ENCODE measurements at places on chromosomes 3 and 15.

- DNase-seq: no peak
These were observed 212.2 kb upstream of the PROK2 start for GRCh38 chr3:71997066-71997653.

GRCh38 chr3:132378048-132378762 is 39.1 kb upstream of the DNAJC13 start:
- no peak for DNase-seq

DNA sequence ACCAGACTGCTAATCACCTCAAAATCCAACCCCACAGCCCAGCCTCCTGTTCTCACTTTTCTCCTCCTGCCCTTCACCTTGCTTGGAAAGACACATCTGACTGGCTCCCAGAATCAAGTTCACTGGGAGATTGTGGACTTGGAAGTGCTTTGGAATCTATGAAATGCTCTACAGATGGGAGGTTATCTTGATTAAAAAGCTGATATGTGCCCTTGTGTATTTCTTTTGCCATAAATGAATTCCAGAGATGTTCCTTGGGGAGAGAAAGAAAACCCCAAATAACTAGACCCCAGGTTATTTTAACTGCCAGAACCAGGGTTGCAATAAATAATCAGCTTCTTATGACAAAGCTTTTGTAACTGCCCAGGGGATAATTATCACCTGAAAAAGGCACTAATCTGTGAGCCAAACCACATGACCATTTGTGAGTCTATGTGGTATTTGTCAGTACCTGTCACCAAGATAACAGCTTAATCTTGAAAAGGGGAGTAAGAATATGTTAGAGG is 21.7 kb upstream of the ARHGEF3 start:
- DNase-seq: no peak

DNA sequence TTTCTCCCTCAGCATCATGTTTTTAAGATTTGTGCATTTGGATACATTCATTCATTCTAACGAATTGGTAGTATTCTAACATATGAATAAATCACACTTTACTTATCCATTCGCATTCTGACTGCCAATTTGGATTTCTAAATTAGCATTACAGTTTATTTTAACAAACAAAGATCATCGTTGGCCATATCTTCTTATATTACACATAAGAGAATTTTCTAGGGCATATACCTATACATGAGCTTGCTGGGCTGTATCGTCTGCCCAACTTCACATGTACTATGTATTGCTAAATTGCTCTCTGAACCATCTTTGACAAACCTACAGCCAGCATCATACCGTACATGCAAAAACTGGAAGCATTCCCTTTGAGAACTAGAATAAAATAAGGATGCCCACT is 265.8 kb upstream of the PPP2R3A start:
- DNase-seq: no peak

DNA sequence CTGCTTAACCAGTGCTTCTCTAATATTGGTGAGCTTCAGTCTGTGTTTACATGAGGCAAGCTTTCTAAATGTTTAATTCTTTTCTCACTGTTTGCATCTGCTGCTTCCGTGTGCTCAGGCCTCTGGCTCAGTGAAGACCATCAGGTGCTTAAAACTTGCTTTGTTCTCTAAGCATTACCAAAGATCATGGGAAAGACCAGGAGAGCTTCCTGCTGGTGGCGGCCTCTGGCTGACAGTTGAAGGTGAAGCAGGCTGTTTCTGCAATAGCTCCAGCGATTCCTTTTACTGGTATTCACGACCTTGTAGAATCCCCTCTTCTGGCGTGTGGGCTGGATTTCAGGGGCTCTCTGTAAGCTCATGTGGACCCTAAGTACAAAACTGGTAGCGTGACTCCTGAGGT is 45.1 kb downstream of the EDEM1 start:
- DNase-seq: no peak

- DNase-seq: no peak
These were observed 76.6 kb downstream of the AQP9 start for GRCh38 chr15:58214591-58215340.

- DNase-seq: no peak
These were observed 611 bp upstream of the SLC27A2 start for GRCh38 chr15:50181201-50181968.

DNA sequence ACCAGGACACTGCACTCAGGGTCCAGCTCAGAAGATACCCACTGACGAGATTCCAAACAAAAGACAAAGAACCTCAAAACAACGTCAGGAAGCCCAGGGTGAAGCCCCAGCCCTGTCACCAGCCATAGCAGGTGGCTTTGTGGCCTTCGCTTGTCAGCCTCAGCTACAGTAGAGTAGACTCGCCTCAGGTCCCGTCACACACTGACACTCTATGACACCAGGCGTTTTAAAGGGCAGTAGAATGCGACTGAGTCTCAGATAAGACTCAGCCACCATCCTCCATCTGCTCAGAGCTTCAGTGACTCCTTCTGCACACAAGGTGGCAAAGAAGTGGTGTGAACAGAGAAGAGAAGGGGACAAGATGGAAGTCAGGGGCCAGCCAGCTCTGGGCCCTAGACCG is 12.8 kb downstream of the RBPMS2 start:
- no peak for DNase-seq

- no peak for DNase-seq
These were observed 182.5 kb downstream of the OPA1 start for GRCh38 chr3:193775421-193776077.

DNA sequence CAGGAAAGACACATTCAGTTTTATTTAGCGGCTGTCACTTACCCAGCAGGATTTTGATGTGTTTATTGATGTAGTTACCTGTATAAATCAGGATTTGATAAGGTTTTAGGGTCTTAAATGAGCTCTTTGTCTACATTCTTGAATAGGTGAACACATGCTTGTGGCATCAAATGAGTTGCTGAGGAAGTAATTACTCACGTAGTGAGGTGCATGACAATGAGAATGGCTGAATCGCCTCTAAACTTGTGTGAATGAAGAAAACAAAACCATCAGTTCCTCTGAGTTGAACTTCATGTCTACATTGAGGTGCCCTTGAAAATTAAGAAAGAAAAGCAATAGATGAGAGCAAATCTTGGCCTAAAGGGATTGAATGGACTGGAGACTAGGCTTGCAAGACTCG is 245.6 kb upstream of the SATB1 start:
- no peak for DNase-seq

GRCh38 chr3:133404920-133405319 is 5.1 kb downstream of the BFSP2 start:
- no peak for DNase-seq

DNA sequence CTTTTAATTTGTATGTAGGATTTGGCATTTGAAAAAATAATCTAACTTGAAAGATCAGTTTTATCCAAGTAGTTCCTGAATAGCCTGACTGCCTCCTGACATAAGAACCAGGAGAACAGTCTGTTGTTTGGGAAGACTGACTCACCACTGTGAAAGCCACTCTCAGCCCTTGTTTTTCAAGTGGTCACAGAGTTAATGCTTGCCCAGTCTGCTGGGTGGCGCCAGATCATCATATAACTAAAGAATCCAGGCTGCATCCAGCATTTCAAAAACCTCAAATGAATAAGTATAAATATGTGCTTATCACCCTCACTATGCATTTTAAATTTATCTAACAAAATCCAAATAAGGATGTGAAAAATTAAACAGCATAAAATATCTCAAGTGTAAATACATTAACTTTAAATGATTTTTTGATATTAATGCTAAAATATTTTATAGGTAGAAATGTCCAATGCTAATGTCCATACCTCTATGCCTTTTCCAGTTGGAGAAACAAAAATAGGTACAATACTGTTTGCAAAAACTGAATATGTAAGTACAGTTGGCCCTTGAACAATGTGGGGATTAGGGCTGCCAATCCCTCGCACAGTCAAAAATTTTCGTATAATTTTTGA is 26.9 kb upstream of the ZBBX start:
- DNase-seq: no peak

- no peak for DNase-seq
These were observed 119.5 kb downstream of the FRMD5 start for GRCh38 chr15:44075535-44075934.

- no peak for DNase-seq
These were observed 143.2 kb upstream of the UMPS start for GRCh38 chr3:124587053-124587408.

GRCh38 chr3:177109688-177110330 is 87.5 kb downstream of the TBL1XR1 start:
- no peak for DNase-seq

- no peak for DNase-seq
These were observed 131.6 kb downstream of the STAC start for GRCh38 chr3:36511791-36512486.

- no peak for DNase-seq
These were observed 30.7 kb upstream of the CSTA start for GRCh38 chr3:122294359-122294758.

- DNase-seq: no peak
These were observed 38.1 kb downstream of the PLSCR2 start for GRCh38 chr3:146431240-146431639.

DNA sequence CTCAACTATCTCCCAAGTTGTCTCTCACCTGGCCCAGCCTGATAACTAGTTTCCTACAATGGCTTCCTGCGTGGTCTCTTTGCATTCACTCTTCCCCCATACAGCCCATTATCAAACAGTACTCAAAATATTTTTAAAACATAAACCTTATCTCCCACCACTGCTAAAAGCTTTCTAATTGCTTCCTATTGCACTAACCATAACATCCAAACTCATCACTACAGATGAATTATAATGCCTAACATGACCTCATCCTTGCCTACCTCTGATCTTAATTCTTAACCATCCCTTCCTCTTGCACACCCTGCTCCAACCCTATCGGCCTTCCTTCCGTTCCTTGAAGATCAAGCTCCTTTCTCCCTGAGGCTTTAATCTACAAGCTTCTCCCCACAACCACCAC is 17.0 kb downstream of the ACAP2 start:
- DNase-seq: no peak

- no peak for DNase-seq
These were observed 298.9 kb downstream of the LRTM1 start for GRCh38 chr3:54628888-54629441.

DNA sequence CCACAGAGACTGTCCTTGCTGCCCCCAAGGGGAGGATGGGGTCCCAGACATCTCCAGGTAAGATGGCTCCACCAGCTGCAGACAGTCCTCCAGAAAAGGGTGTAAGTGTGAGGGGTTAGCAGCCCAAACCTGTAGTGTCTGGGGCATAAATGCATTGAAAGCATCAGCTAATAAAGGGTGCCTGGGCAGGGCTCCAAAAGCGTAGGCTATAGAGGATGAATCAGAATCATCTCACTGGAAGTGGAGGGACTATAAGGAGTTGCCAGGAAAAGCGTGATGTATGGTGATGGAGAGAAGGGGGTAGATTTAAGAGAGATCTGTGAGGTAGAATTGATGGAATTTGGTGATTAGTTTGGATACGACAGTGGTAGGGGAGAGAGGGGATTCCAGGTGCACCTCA is 79.9 kb upstream of the ONECUT1 start:
- DNase-seq: no peak

GRCh38 chr3:72116226-72116625 is 331.3 kb upstream of the PROK2 start:
- DNase-seq: no peak

GRCh38 chr15:59203657-59204056 is 3.0 kb upstream of the LDHAL6B start:
- DNase-seq: no peak

DNA sequence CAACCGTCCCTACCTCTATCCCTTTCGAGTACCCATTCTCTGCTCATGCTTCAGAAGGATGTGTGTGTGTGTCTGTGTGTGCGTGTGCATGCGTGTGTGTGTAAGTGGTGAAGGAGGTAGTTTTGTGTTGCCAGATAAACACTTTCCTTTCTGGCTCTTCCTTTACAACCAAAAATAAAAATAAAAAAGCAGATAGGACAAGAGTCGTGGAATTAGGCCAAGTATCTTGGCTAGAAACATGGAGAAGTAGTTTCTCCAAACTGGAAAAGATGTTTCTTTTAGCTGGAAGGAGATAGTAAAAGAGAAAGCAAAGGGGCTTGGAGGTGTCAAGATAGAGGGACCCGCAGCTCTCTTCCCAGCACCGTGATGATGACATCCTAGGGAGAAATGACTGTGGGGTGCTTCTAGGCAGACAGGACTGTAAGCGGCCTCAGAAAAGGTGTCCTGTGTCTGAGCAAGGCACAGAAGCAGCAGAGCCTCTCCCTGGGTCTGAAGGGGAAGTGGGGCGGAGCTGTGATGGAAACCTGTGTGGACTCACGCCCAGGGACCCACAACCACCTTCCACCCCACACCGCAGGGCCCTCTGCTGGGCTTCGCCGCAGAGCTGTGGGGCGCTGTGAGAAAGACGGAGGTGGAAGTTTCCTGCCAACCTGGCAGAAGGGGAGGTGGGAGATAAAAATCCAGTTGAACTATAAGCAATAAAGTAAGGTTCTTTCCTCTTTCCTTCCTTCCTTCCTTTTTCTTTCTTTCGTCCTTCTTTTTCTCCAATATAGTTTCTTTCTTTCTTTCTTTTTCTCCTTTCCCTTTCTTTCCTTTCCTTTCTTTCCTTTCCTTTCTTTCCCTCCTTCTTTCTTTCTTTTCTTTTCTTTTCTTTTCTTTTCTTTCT is 35.3 kb downstream of the MUC20 start:
- no peak for DNase-seq

DNA sequence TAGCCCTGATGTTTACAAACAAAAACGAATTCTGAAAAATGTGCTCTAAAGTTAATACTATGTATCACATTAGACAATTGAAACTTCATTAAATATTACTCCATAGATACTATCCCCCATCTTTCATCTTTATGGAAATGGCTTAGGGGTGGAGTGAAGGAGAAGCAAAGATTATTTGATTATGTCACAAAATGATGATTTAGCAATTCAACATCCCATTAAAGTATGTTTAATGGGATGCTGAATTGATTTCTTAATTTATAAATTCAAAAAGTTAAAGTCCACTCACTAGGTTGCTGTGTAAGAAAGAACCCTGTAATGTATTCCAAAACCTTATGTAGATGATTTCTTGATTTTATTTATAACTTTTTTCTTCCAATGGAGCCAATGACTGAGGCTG is 201.1 kb downstream of the WDR72 start:
- no peak for DNase-seq

DNA sequence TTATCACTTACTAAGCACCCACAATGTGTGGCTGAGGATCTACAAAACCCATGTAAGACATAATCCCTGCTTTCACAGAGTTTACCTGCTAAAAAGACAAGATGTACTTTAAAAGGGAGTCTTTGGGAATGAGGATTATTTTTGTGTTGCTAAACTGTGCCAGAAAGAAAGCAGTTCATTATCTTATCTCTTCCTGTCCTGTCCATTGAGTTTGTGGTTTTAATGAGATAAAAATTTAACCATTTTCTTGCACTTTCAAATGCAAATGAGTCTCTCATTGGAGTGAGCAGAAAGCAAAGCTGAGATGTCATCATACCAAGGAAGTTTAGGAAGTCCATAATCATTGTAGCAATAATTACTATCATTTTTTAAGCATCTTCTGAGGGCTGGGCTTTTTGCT is 231.2 kb upstream of the ADAMTS9 start:
- DNase-seq: no peak

- no peak for DNase-seq
These were observed 1.2 kb upstream of the SHISA5 start for GRCh38 chr3:48505146-48505545.

GRCh38 chr3:53778153-53778552 is 68.1 kb downstream of the CHDH start:
- DNase-seq: no peak

Measured in stimulated activated CD8-positive, alpha-beta memory T cell treated with anti-CD3 and anti-CD28 coated beads, Interleukin-4, amount 100 ng/mL, for 4 hours (primary cell).